Stimulated activated CD4-positive, alpha-beta T cell treated with anti-CD3 and anti-CD28 coated beads, Interleukin-12 subunit alpha, Interleukin-12 subunit beta, amount 100 ng/mL, for 4 hours (primary cell): ENCODE measurements at places on chromosomes 16 and 17.

DNA sequence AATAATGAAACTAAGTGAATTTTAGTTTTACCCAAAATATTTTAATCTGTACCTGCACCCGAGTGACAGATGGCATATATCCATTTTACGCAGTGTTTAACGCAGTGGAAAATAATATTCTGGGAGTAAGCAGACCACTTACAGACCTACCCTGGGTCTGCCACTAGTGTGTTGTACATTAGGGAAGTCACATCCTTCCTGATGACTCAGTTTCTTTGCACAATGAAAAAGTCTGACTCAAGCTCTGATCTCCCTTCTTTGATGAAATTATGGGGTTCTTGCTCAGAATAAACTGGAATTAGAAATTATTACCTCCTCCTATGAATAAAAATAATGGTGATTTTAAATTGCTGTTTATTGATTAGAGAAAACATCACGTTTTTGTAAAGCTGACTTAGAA lies 123.2 kb upstream of the AXIN2 start:
- DNase-seq: no peak

DNA sequence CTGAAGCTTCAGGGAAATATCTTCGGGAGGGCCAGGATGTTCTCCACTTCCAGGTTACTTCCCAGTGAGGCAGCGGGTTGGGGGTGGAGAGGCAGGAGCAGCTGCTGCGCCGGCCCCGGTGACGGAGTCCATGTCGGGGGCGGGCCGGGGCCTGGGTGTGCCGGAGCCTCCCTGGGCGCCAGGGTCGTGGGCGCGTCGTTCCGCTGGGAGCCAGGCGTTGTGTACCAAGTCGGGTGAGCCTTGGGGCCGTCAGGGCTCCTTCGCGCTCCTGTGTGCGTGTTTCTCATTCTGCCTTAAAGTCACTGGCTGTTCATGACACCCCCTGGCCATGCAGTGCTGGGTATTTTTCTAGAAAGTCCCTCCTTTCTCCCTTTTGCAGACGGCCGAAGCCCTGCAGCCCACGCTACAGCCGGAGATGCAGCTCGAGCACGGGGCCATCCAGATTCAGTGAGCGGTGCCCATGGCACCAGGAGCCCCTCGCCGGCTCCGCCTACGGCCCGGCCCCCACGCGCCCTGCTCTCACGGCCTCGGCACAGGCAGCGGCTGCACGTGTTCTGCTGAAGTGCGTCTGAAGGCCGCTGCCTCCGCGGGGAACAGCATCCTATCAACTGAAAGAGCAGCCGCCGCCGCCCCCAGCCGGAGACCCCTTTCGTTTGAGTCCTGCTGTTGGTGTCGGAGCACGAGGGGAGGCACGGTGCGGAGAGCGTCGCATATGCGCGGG lies 125.1 kb downstream of the BANP start:
- DNase-seq: no peak

DNA sequence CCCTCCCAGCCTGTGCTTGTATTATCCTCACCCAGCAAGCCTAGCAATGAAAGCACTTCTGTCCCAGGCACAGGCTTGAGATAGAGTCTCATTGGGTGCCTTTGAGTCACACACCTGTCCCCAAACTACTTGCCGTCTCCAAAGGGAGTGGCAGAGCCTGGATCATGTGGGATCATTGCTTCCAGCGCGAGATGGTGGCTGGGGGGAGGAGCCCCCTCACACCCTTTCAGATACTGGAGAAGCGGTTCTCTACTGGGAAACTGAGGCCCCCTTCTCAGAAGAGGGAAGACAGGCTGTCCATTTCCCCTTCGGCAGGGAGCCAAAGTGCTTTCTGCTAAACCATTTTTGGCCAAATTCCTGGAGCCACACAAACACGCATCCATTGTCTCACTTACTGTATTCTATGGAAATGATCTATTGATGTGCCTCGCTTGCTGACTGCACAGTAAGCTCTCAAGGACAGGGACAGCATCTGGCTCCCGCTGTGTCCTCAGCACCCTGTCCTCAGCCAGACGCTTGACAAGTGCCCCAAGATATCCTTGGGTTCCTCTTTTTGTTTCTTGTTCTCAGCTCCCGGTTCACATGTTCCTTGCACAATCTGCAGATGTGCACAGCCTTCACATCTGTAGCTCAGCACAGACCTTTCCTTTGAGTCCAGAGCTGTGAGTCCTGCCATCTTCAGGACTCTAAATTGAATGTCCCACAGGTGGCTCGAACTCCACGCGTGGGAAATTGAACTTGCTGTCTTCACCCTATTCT lies 26.0 kb upstream of the DLX3 start:
- no peak for DNase-seq

DNA sequence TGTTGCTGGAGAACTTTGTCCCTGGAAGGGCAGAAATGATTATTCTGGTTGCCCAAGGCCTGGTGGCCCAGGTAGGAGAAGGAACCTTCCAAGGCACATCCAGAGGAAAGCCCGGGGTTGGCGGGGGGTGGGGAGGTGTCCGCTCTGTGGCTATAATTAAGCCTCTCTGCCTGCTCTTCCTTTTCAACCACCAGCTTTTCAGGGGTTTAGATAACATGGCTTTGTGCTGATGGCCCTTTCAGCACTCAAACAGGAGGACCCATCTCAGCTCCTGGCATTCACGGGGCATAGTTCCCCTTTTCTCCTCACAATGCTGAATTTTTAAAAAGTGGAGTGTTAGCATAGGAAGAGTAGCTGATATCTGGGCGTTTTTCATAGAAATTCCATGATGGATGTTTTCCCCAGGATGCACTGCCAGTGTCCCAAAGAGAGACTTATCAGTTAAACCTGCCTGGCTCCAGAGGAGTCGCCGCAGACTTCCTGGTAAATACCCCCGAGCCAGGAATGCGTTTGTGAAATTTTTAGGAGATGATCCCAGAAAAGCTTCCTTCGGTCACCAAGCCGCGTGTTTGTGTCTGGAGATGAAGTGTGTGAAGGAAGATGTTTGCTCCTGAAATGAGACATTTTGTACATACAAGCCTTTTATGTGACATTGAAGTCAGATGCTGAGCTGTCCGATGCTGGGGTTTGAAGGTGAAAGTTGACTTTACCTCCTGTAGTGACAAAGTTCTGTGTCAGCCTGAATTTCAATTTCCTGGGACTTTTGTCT lies 188.5 kb downstream of the MSI2 start:
- no peak for DNase-seq

DNA sequence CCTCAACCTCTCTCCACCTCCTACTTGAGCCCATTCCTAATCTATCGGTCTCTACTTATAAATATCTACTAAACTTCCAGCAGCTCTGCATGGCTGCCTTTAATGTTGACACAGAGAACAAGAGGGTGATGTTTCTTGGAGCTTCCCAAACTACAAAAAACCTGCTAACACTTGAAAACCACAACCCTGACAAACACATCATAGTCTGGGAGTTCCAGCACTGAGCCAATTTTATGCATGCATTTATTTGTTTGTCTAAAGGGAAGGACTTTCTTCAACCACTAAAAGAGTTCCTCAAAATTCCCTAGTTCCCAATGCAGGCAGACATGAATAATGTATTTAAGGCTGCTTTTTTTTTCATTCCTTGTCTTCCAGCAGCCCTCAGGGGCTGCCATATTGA lies 331.8 kb upstream of the XYLT1 start:
- no peak for DNase-seq

GRCh38 chr17:43468691-43469139 lies 15.1 kb upstream of the DHX8 start:
- DNase-seq: no peak

DNA sequence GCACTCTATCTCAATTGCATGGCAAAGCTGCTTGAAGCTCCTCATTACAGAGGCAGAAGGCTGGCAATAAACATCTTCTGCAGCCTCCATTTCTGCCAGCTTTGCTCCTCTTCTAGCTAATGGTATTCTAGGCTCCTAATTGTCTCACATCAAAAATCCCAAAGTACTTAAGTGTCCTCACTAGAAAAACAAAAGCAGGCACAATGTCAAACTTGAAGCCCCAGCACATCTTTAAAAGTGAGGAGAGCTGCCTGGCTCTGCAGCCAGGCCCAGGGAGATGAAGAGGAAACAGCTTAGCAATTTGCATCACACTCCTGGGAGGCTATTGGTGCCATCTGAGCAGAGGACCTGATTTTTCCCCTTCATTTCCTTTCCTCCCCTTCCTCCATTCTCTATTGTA lies 197.1 kb downstream of the KCNJ2 start:
- no peak for DNase-seq

GRCh38 chr16:88785106-88785924 lies at the start of gene PIEZO1:
Gene PIEZO1, minus strand, starts transcription at chr16:88785220. Its CDS starts 256 bp downstream, at chr16:88784964.
- DNase-seq: peak; percentile 78

GRCh38 chr17:9766970-9767369 lies 24.4 kb downstream of the DHRS7C start:
- no peak for DNase-seq

DNA sequence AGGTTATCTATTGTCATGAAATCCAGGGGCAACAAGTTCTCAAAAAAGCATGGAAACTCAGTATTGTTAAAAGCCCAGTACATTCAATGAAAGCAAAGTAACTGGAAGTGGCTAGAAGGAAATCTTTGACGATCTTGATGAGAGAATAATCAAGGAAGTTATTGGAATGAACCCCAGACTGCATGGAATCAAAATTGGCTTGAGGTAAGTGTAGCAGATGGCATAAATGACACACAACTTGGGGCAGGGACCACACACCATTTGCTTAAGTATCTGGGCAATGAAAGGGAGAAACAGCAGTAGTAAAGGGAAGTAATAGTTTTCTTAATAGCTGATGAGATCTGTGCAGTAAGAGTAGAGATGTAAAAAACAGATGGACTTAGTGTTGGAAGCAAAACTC lies 238.0 kb downstream of the HS3ST3A1 start:
- no peak for DNase-seq

DNA sequence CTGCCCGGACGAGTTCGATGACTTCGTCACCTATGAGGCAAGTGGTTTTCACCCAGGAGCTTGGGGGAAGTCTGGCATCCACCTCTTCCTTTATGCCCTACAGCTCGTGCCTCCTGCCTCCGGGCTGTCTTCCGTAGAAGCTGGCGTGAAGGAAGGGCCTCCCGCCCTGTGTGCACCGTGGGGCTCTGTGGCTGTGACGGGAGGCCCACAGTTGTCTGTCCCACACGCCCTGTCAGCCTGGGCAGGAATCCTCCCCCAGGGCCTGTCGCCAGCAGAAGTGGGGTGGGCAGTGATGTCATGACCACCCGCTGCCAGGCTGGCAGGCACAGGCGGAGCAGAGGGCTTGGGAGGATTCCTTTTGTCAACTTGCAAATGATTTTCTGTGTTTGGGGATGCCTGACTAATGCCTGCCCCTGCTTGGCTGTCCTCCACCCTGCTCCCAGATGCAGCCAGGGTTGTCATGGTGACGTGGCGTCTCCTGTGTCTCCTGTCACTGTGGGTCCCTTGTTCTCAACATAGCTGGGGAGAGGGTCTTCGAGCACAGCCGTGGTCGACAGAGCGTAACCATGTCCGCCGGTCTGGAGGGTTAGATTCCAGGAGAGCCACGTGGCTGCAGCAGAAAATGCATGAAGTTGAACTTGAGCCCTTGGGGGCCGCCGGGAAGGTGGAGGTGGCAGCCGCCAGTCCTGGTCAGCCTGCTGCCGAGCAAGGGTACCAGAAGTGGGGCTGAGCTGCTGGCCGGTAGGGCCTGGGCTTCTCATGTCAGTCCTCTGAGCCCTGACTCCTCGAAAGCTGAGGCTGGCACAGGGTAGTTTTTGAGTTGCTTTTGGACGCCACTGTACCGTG lies 46.1 kb downstream of the RAB11FIP3 start:
- no peak for DNase-seq
